Cardiac septum (tissue), 1 donor: ENCODE measurements at places on chromosomes 12 and 14. TPM values are rescaled to one million over a fixed set of nuclear protein-coding genes. Genes with fewer than 3 reads are reported as not detected.

GRCh38 chr14:20682127-20682434 is 2.3 kb upstream of the RNASE4 start:
- DNase-seq: no peak

GRCh38 chr12:69396041-69396440 is 36.5 kb downstream of the YEATS4 start:
- DNase-seq: no peak

DNA sequence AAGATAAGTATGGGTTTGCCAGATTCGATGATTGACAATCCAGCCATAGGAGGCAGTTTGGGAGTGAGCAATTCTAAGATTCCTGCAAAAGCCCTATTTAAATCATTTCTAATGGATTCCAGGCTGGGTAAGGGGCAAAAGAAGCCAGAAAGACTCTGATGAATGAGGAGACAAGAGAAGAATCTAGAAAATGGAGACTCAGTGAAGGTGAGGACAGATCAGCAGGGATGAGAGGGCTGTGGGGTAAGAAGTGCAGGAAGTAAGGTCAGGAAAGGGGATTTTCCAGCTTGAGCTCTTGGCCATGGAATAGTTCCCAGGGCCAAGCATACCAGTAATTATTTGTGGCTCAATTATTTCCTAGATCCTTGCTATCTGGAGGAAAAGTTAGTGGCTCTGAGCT is 87.3 kb downstream of the TMX1 start:
- DNase-seq: no peak

DNA sequence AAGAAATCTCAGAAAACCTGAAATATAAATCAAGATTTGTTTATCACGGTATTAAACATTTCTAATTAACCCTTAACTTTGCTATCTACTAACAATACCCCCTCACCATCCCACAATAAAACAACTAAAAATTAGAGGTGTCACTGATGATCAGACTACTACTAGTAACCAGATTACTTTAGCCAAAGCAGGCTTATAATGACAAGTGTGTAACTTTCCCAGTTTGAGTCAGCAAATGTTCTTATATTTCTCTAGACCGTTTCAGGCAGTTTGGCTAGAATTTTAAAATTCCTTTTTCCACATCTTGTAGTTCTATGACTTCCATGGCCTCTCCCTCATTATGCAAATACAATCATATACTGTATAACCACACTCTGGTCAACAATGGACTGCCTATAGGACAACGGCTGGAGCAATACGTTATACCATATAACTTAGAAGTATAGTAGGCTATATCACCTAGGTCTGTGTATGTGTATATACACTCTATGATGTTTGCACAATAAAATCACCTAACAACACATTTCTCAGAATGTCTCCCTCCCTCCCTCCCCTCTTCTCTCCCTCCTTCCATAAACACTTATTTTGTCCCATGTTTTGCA is 102.1 kb downstream of the DENND5B start:
- no peak for DNase-seq

GRCh38 chr14:52936437-52936836 is 14.4 kb downstream of the FERMT2 start:
- DNase-seq: no peak

GRCh38 chr12:93704122-93704521 is 26.9 kb downstream of the CRADD start:
- no peak for DNase-seq

DNA sequence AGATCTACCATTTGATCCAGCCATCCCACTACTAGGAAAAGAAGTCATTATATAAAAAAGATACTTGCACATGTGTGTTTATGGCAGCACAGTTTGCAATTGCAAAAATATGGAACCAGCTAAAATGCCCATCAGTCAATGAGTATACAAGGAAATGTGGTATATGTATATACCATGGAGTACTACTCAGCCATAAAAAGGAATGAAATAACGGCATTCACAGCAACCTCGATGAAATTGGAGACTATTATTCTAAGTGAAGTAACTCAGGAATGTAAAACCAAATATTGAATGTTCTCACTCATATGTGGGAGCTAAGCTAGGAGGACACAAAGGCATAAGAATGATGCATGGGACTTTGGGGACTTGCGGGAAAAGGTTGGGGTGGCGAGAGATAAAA is 402.6 kb downstream of the RAD51B start:
- no peak for DNase-seq

DNA sequence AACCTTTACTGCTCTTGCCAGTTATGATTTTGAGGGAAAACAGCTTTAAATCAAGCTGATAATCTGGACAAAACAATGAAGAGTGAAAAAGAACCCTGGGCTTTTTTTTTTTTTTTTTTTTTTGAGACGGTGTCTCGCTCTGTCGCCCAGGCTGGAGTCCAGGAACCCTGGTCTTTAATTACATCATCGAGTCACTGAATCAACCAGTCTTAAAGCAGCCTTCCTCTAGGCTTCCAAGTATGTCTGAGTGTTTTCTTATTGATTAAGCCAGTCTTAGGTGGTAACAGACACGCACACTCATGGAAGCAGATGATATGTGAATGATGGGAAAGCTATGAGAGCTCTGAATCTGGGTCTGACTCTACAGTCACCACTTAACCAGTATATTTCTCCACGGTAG is 5.9 kb upstream of the VCPKMT start:
- DNase-seq: no peak

- no peak for DNase-seq
These were observed 26.7 kb downstream of the NIN start for GRCh38 chr14:50804181-50804721.

- DNase-seq: no peak
These were observed 58.4 kb upstream of the STAC3 start for GRCh38 chr12:57309420-57309819.

DNA sequence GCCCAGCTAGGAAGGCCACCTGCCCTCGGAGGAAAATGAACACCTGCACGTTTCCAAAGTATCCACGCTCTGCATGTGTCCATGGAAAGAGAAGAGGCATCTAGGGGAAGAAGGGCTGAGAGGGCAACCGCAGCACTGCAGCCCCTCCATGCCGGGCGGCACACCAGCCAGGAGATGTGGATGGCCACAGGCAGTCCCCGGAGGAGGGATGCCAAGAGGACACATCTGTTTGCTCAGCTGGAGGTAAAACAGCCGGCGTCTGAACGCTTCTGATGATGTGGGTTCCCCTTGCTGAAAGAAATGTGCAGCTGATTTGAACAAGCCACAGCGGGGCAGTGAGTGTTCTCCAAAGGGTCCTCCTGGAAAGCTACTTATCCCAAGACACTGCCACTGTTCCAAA is 34.0 kb downstream of the CHGA start:
- DNase-seq: no peak

GRCh38 chr12:102964872-102965271 is 7.4 kb downstream of the ASCL1 start:
- no peak for DNase-seq

- DNase-seq: no peak
These were observed 6.3 kb downstream of the TESC start for GRCh38 chr12:117092886-117093285.

DNA sequence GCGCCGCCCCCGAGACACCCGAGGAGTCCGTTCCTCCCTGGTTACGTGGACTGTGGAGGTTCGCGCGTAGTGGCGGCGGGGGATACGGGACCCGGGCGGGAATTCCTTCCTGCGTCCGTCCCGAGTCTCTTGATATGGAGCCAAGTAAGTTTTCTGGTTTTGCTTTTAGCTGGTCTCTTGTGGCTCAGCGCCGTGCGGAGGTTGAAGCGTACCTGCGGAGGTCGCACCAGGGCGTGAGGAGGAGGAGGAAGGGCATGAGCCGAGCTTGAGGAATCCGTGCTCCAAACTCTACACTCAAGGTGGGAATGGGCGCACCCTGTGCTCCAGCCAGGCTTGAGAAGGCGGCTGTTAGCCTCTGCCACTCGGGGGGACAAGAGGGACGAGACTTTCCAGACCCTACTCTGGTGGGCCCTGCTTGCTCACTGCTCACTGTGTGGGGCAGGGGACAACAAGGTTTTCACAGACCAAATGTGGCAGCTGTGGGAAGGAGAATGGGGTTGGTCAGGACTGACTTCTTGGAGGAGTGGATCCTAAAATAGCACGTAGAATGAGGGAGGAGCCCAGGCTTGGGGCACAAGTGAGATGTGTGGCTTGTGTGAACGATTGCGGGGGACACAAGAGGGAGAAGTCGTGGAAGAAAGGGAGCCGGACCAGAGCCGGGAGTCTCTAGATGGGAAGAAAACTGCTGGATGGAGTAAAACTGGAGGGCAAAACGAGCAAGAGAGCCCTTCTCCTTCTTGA is 577 bp downstream of the ATG101 start:
- DNase-seq: no peak

- DNase-seq: no peak
These were observed 309.2 kb downstream of the PAWR start for GRCh38 chr12:79381248-79382208.

DNA sequence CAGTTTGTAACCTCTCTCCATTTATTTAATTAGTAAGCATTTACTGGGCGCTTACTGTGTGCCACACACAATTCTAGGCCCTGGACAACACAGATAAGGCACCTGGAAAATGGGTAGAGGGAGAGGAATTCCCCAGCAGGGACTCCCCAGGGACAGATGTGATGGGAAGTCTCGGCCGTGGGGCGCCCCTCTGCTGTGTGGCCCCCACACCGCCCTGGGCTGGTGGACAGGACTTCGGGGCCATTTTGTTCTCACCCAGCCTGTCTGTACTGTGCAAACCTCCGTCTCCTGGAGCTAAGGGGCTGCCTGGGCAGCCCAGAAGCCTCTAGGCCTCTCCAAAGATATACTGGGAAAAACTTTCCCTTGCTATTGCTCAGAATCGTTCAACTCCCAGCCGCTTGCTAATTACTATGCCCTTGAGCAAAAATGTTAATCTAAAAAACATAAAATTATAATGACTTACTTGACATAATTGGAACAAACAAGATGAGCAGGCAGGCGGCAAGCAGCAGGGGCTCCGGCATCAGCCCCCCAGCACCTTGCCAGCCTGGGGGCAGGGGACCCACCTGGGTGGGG is 64.4 kb upstream of the NCOR2 start:
- DNase-seq: no peak

DNA sequence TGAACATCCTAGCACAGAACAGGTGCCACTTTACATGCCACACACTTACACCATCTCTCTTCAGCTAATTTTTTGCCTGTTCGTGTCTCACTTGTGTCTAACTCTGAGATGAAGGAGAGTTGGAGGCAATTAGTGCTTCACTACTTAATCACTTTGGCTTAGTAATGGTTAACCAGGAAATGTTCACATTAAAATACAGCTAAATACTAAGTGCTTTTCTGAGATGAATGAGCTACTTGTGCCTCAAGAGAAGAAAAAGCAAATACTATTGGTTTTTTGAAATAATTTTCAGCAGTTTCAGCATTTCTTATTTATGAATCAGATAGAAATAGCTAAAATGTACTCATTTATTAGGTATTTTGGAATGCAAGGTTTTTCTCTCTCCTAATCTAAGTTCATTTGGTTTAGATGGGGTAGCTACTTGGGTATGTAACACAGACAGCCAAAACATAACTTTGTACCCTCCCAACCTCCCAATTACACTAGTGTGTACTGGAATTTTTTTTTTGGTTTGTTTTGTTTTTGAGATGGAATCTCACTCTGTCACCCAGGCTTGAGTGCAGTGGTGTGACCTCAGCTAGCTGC is 1474.1 kb upstream of the SEL1L start:
- no peak for DNase-seq

DNA sequence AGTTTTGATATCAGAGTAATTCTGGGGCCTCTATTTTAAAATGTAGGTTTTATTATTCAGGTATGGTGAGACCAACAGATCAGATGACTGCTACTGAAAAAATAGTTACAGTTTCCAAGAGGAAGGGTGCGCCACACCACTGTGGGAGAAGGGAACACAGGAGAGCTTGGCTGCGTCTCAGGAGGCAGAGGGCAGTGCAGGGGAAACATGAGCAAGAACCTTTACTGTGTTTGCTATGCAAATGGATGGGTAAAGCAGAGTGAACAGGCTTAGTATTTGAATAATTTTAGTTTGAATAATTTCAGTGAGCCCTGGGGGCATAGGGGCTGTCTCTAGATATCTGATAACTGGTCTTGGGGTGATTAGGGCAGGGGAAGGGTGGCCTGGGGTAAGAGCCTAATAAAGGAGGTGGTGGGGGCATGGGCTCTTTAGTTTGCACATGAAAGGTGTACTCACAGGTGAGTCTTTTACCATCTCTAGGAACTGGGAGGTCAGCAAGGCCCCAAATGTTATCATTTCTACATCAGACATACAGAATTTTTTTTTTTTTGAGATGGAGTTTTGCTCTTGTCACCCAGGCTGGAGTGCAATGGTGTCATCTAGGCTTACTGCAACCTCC is 196.8 kb upstream of the NEDD1 start:
- no peak for DNase-seq

- DNase-seq: no peak
These were observed 1.3 kb downstream of the HOXC5 start for GRCh38 chr12:54033980-54034784.

GRCh38 chr12:108273217-108273616 is 65.9 kb downstream of the CMKLR1 start:
- no peak for DNase-seq

DNA sequence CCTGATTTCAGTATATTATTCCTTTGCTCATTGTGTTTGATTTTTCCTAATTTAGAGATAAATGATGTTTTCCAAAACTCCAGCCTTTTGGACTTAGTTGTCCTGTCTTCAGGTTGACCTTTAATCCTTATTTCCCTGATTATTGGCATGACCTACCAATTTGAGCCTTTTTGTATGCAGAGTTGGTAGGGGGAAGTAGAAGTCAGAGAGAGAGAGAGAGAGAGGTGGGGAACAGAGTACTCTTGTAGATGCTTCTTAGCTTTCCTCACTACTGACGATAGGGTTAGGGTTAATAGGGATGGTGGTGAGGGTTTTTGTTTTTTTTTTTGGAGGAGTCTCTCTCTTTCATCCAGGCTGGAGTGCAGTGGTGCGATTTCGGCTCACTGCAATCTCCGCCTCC is 38.6 kb downstream of the TBC1D15 start:
- no peak for DNase-seq

The GLS2 gene
- 0.38 TPM for total RNA-seq

The ZNF891 gene
- 1.1 TPM for total RNA-seq

The SLC2A14 gene
- total RNA-seq: 0.51 TPM

The C12orf54 gene
- total RNA-seq: not detected

The KRT71 gene
- total RNA-seq: not detected

The PKP2 gene
- total RNA-seq: 463 TPM

The COQ6 gene
- total RNA-seq: 39.9 TPM

The SLCO1B1 gene
- 0.24 TPM for total RNA-seq

The RIN3 gene
- total RNA-seq: 12.1 TPM

The TMEM132C gene
- 0.27 TPM for total RNA-seq

The ALDH6A1 gene
- 67.8 TPM for total RNA-seq

The CCDC196 gene
- total RNA-seq: not detected
